HS-27A (cell line): ENCODE measurements at places on chromosomes 13 and 19.
A peak's percentile ranks its signal among the peaks of the same experiment; 100 is the strongest.

DNA sequence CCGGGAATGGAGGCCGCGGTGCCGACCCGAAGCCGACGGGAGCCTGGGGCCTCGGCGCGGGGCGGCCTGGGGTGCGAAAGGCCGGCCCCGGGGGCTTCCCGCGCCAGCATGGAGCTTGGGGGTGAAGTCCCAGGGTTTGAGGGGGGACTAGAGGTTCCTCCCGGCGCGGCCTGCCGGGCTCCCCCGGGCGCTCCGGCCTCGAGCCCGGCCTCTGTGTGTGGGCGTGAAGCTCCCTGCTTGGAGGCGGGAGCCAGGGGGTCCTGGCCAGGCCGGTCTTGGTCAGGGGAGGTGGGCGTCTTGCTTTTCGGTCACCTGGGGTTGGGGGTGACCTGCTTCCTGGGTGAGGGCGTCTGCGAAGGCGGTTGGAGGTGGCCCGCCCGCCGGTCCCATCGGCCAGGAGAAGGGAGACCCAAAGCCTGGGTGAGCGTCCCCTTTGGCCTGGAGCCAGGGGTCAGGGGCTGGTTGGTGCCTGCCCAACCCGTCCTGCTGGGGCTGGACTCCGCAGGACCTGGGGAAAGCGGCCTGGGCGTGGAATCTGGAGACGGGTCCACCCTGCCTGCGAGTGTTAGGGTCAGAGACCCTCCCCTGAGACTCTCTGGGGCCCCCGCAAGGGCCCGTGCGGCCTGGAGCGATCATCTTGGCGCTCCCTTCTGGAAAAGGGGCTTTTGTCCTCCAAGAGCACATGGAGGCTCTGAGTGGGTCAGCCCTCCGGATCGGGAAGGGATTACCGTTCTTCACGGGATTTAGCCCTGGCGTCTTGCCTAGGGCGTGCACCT lies 535 bp downstream of the BSG start:
- no peak for DNase-seq

GRCh38 chr19:53982001-53982451 lies 9.4 kb upstream of the CACNG6 start:
- no peak for DNase-seq

DNA sequence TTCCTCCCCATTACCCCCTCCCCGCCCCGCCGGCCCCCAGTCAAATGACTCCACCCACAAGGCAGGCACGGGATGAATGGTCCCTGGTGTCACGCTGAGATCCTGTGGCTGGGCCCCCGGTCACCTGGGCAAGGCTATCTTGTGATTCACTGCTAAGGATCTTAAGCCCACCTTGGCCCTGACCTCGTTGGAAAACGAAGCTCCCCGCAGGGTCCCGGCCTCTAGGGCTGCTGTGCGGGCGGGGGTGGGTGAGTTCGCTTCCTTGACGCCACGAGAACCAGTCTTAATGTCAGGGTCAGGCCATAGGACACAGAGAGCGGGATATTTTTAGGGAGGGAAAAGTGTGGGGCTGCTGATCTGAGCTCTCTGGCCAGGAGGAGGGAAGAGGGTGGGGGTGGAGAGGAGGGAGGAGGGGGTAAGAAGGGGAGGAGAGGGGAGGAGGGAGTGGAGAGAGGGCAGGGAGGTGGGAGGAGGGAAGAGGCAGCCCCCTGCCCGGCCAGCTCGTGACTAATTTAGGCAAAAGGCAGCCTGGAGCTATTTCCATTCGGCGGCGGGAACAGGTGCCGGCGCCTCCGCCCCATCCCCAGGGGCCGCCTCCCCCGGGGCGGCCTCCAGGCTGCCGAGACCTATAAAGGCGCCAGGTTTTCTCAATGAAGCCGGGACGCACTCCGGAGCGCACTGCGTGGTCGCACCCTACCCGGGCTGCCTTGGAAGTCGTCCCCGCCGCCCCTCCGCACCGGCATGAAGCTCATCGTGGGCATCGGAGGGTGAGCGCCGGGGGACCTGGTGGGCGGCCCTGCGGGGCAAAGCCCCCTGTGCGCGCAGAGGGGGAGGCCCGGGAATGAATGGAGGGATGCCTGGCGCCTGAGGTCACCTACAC lies at the start of gene NMRK2:
Gene NMRK2 (plus strand): TSS at position 139 of the 880 bp plus-strand sequence. CDS start 603 bp downstream, at position 742.
- no peak for DNase-seq

GRCh38 chr19:10651851-10652250 lies 2.3 kb upstream of the ILF3 start:
- DNase-seq: no peak

DNA sequence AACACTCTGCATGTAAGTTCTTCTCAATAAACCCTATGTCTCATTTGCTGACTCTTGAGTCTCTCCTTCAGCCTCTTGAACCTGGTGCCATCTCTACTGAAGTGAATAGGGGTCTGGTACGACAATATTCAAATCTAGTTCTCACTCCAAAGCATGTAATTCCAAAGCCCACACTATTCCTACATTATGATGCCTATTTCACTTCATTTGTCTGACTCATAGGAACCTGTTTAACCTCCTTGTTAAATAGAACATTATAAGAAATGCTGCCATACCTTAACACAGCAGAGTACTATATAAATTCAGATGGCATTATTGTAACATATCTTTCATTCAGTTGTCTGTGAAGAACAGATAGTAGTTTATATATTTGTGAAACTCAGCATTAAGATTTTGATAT lies 67.1 kb downstream of the STARD13 start:
- DNase-seq: no peak

GRCh38 chr13:71618159-71618558 lies 248.8 kb downstream of the DACH1 start:
- DNase-seq: no peak

- DNase-seq: no peak
Measured at GRCh38 chr13:93248627-93249047, 22.0 kb downstream of the GPC6 start.

GRCh38 chr19:13610039-13610691 lies 103.9 kb upstream of the CACNA1A start:
- DNase-seq: no peak

DNA sequence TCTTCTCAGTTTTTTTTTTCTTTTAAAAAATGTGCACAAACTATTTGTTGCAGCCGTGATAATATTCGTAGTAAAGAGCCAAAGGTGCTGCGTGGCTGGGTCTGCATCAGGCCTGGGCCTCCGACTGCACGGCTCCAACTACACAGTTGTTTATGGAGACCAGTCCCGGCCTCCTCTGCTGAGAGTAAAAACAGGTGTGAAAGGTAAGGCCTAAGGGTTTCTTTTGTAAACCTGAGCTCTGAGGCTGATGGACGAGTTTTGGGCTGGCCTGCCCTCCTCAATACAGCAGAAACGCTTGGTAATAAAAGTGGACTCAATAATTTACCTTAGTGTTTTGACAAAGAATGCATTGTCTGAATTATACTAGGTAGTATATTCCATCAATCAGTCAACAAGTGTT lies 3.9 kb downstream of the MBNL2 start:
- DNase-seq: no peak

DNA sequence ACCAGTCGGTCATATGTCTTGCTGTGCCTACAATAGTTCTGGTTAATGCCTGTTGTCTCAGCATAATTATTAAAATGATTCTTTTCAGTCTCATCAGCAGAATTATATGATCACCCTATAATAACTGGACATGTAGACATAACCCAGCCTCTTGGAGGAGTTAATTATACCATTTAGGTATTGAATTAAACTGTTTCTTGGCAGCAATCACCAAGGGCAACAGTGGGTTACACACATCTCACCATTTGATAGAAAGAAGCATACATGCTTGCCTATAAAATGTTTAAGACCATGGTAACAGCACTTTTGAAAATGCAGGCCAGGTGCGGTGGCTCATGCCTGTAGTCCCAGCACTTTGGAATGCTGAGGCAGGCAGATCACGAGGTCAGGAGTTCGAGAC lies 184.6 kb downstream of the RGCC start:
- no peak for DNase-seq

GRCh38 chr13:33204130-33204927 lies 81.2 kb downstream of the STARD13 start:
- no peak for DNase-seq

- DNase-seq: no peak
Measured at GRCh38 chr13:83733293-83733692, 149.0 kb downstream of the SLITRK1 start.

GRCh38 chr19:51796195-51796679 lies 1.3 kb downstream of the FPR3 start:
- no peak for DNase-seq

GRCh38 chr19:13122275-13122878 lies 4.3 kb downstream of the NACC1 start:
- DNase-seq: no peak

DNA sequence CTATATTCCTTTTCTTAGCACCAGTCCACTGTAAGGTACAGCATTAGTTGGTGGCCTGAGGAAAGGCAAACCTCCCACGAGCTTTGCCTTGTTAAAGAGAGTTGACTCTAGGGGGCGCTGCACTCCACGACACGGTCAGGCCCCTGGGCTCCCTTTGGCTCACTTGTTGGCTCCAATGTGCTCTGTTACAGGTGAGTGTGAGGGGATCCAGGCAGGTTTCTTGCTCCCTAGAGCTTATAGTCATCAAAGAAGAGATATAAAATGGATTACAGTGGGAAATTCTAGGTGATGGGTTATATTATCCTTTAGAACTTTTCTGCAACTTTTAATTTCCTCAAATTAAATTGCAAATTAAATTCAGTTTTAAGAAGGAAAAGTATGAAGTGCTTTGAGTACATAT lies 3.7 kb downstream of the WDR87 start:
- peak; percentile 69 for DNase-seq

- DNase-seq: no peak
Measured at GRCh38 chr19:5957170-5957569, 20.8 kb downstream of the RANBP3 start.

DNA sequence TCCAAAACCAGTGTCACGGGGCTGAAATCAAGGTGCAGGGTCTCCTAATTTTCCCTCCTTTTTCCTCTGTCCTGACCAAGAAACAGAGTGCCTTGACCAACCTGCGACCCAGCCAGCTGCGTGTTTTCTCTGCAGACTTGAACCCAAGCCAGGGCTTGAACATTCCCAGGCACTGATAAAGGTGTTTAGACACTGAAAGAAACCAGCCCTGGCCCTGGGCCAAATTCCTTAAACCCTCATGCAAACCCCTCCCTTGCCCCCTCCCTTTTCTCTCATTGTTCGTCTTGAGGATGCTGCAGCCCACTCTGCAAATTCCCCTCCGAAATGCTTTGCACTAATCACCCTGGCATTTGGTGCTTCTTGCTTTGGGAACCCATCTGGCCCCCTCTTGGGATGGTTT lies 9.5 kb upstream of the FFAR2 start:
- no peak for DNase-seq

DNA sequence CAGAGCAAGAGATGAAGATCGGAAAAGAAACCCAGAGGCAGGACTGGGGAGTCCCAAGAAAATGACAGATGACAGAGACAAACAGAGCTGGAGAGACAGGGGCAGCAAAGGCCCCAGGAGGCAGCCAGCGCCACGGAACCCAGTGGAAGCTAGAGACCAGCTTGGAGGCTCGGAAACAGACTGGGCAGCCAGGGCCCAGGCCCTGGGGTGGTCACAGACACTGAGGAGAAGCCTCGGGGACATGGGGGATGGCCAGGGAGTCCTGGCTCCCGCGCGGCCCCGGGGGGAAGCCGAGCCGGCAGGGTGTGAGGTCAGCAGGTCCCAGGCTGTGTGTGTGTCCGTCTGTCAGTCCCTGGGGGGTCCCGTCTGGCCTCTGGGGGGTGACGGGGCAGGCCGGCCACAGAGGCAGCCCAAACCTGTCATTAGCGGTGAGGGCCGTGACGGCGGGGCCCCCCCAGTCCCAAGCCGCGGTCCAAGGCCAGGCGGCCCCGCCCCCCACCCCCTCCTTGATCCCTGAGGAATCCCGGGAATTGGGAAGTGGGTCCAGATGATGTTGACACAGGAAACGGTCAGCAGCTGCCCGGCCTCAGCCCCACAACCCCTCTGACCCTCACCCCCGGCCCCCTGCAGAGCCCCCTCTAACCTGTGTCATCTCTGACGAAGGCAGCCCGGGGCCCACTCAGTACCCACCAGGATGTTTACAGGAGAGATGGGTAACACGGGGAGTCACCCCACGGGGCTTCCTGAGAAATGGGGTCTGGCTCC lies 2.5 kb upstream of the TMEM190 start:
- peak; percentile 57 for DNase-seq

DNA sequence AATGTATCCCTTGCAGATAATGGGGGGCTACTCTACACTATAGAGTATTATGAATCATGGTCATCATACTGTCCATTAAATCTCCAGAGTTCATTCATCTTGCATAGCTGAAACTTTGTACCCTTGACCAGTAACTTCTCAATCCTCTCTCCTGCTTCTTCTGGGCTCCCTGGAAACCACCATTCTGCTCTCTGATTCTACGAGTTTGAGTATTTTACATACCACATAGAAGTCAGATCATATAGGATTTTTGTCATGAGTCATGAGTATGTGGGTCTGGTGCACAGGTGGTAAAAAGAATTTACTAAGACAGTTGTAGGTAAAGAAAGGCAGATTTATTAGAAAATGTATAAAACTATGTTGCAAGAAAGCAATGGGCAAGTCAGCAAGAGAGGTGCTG lies 41.9 kb downstream of the WTIP start:
- DNase-seq: no peak

- DNase-seq: no peak
Measured at GRCh38 chr13:109941951-109942350, 155.6 kb upstream of the IRS2 start.

- DNase-seq: peak; percentile 80
Measured at GRCh38 chr19:6744381-6745301, 5.2 kb downstream of the TRIP10 start.

DNA sequence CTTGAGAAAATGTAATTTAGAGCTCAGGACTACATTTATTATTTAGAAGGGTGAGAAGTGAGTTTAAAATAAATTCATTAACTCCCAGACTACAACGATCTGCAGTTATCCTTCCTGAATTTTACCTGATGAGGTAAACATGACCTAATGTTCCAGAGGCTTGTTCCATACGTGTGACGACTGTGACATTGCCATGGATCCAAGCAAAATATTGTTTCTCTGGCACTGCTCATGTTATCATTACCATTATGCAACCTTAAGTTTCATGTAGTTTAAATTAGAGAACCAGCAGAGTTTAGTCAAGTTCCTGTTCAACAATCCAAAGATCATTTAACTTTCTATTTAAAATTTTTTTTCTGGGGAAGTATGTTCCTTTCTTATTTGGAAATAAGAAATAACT lies 279.6 kb downstream of the KLF5 start:
- no peak for DNase-seq

DNA sequence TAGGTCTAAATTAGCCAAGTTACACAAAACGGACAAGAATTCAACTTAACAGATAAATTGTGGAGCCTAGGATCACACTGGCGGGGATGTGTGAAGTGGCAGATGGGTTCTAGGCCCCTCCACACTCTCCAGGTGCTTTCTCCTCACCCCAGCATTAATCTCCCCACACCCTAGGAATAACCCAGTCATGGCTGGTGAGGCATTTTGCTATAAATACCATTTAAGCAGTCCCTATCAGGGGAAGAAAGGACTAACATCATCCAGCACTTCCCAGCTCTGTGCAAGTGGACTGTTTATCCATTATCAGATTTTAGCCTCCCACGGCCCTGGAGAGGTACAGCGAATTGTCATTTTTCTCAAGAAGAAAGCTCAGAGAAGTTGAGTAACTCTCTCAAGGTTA lies 154.9 kb downstream of the NUFIP1 start:
- no peak for DNase-seq

DNA sequence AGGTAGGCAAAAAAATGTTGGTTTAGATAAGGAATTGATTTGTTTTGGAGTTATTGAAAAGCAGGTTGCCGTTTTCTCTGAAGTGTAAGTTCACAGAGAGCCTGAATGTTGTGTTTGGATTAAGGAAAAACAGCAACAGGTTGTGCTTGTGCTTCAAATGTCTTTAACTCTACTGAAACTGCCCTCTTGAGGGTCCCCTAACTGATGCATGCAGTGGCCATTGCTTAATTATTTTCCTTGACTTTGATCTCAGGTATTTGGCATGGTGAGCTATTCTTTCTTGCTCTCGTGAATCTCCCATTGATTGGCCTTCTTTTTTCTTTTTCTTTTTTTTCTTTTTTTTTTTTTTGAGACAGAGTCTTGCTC lies 3.2 kb downstream of the GARRE1 start:
- DNase-seq: no peak
